ENCODE measurements at places on chromosomes 12 and 14. TPM values are rescaled to one million over a fixed set of nuclear protein-coding genes. Genes with fewer than 3 reads are reported as not detected.

LRRIQ1 gene
- total RNA-seq: 0.53 TPM

CEBPE gene
- total RNA-seq: 0.13 TPM

GDF3 gene
- total RNA-seq: not detected

AJUBA gene
- 30.5 TPM for total RNA-seq

SPRING1 gene
- total RNA-seq: 9.0 TPM

LRRC9 gene
- 0.27 TPM for total RNA-seq

PLA2G1B gene
- total RNA-seq: 0.75 TPM

TAS2R8 gene
- total RNA-seq: 0.04 TPM

SDR9C7 gene
- total RNA-seq: 0.22 TPM

RFLNA gene
- total RNA-seq: 8.7 TPM

MARCHF9 gene
- total RNA-seq: 5.6 TPM

C12orf50 gene
- total RNA-seq: 0.09 TPM

ZNF384 gene
- total RNA-seq: 18.2 TPM

CD163 gene
- 6.9 TPM for total RNA-seq

MARK3 gene
- total RNA-seq: 59.1 TPM

ADAMTS20 gene
- total RNA-seq: 0.09 TPM

KCNH3 gene
- total RNA-seq: 1.1 TPM

RGS6 gene
- total RNA-seq: 3.7 TPM

COX8C gene
- total RNA-seq: not detected

NEUROD4 gene
- total RNA-seq: under 0.01 TPM

MON2 gene
- total RNA-seq: 35.6 TPM

BMAL2 gene
- 2.1 TPM for total RNA-seq

PTPRQ gene
- 0.71 TPM for total RNA-seq

NR1H4 gene
- total RNA-seq: 0.04 TPM

TMEM63C gene
- 0.71 TPM for total RNA-seq

OR6C2 gene
- not detected for total RNA-seq

OR6C70 gene
- total RNA-seq: not detected

NPAS3 gene
- 5.7 TPM for total RNA-seq

ACRBP gene
- 1.4 TPM for total RNA-seq

NABP2 gene
- total RNA-seq: 24.1 TPM

CMKLR1 gene
- total RNA-seq: 3.0 TPM

FITM1 gene
- total RNA-seq: 170 TPM

GLIPR1L2 gene
- total RNA-seq: 1.5 TPM

CRIP2 gene
- 144 TPM for total RNA-seq

ACOT6 gene
- not detected for total RNA-seq

TBX5 gene
- total RNA-seq: 1.9 TPM
